ENCODE measurements at places on chromosomes 5 and 9. TPM values are rescaled to one million over a fixed set of nuclear protein-coding genes. Genes with fewer than 3 reads are reported as not detected.

The ZNF608 gene
- 66.7 TPM for polyA plus RNA-seq

The ARL15 gene
- polyA plus RNA-seq: 38.5 TPM

The KCNT1 gene
- 0.21 TPM for polyA plus RNA-seq

The GRIN3A gene
- polyA plus RNA-seq: 1.9 TPM

GRCh38 chr5:84425365-84425881, 40.7 kb upstream of the EDIL3 start:
- DNase-seq: no peak

DNA sequence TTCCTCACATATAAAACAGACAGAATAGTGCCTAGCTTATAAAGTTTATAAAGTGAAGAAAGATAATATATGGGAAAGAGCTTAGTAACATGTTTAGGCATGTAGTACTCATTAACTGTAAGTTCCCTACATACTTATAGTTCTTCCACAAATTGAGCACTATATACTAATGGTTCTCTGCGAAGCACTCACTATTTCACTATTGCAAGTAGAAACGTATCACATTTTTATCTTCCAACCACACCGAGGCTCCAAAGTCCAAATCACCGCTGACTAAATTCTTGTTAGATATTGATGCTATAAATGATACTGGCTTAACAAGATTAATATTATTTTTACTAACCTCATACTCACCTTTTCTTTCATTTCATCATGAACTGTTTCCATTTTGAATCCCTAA, 61.0 kb downstream of the FBXW11 start:
- DNase-seq: no peak

- DNase-seq: no peak
Observed at GRCh38 chr9:90095682-90096081, 490.9 kb downstream of the GADD45G start.

GRCh38 chr9:83420486-83420885, 117.7 kb downstream of the FRMD3 start:
- DNase-seq: no peak

All from right renal pelvis (tissue), 4 donors.